ENCODE measurements at places on chromosomes 13 and 19.

DNA sequence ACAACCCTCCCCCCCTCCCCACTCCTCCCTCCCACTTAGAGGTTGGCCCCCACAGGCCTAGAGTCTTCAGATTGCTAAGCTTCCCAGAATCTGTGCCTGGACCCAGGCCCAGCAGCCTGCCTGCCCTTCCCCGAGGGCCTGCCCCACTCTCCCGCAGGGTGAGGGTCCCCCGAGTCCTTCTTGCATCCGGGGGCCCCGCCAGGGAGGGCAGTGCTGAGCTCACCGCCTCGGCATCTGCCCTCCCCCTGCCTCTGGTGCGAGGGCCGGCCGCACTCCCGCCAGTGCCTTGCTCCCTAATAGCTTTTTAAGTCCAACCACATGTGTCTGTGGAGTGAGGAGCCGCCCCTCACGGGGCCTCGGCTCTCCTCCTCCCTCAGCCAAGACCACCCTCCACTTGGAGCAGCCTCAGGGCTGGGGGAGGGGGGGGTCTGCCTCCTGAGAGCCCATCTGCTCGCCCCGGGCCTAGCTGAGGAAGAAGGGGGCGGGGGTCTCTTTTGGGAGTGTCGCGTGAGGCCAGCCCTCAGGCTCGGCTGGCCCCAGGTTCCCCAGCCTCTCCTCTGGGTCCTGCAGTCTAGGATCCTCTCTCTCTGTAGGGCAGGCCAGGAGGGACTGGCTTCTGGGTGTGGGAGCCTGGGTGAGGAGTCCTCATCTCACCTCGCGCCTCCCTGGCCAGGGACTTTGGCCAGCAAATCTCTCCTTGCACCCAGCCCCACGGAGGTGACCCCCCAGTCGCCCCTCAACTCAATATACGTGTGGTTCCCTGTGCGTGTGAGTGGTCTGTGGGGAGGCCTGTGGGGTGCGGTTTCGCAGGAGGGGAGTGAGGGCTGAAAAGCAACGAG is 47.2 kb downstream of the LYL1 start:
- DNase-seq, result no peak

- no peak for DNase-seq
Measured at GRCh38 chr13:71799324-71799723, 67.7 kb downstream of the DACH1 start.

DNA sequence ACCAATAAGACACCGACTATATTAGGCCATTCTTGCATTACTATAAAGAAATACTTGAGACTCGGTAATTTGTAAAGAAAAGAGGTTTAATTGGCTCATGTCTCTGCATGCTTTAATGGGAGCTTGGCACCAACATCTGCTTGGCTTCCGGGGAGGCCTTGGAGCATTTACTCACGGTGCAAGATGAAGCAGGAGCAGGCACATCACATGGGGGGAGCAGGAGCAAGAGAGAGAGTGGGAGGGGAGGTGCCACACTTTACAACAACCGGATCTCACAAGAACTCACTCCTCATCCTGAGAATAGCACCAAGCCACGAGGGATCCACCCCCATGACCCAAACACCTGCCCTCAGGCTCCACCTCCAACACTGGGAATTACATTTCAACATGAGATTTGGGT is 224.8 kb downstream of the KLF5 start:
- DNase-seq, result no peak

DNA sequence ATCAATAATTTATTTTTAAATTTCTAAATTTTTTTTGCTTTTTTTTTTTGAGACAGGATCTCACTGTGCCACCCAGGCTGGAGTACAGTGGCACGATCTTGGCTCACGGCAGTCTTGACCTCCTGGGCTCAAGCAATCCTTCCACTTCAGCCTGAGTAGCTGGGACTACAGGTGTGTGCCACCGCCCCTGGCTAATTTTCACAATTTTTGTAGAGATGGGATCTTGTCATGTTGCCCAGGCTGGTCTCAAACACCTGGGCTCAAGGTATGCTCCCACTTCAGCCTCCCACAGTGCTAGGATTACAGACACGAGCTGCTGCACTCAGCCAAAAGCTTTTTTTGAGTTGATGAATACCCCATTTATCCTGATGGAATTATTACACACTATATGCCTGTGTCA is 50.8 kb downstream of the DPY19L3 start:
- DNase-seq, result no peak

DNA sequence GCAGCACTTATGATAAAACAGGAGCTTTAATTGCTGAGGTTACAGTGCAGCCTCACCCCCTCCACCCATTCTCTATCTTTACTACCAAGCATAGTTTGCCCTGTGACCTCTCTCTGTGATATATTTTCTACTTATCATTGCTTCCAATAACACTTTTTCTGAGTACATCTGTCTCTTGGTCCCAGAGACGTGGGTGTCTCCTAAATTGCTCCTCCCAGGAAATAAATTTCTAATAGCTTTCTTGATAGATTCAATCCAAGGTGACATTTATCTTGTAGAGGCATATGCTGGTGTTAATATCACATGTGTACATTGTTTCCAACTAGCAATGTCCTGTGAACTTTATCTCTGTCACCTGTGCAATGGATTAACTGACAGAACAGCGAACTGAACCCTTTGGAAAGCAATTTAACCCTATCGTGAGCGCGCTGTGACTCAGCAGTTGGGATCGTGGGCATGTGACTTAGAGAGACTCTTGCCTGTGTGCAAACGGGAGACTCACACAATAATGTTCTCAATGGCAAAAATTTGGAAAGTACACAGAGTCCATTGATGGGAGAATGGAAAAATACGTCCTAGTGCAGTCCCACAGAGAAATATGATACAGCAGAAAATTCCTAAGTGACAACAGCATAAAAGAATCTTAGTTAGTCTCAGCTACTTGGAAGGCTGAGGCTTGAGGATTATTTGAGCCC is 7.0 kb upstream of the MAP2K2 start:
- DNase-seq, result no peak

DNA sequence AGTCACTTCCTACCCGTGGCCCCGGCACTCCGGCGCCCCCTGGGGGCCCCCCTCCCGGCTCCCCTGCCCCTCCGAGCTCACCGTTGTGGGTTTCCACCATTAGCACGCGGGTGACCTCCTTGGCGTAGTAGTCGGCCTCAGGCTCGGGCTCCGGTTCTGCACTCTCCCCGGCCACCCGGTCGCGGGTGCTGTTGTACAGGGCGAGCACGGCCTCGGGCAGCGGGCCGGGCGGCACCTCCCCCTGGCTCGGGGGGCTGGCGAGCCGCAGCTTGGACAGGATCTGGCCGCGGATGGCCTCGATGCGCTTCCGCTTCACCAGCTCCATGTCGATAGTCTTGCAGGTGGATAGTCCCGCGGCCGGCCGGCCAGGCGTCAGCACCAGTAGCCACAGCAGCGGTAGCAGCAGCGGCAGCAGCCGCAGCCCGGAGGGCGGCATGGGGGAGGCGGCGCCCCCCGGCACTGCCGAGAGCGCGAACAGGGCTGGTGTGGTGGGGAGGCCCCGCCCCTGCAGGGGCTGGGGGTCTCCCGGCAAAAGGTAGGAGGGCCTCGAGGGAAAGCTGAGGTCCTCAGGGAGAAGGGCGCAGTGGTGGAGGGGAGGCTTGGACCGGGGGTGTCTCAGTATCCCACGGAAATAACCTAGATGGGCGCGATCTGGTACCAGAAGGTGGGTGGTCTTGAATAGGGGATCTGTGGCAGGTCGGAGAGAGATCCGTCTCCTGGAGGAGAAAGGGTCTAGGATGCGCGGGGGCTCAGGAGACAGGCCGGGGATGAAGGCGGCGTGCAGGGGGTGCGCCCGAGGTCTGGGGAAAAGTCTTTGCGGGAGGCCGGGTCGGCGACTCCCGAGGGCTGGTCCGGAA is 885 bp downstream of the TGFB1 start:
- peak; percentile 83 for DNase-seq

- DNase-seq, result no peak
Measured at GRCh38 chr13:24694907-24695306, 14.7 kb downstream of the ATP12A start.

DNA sequence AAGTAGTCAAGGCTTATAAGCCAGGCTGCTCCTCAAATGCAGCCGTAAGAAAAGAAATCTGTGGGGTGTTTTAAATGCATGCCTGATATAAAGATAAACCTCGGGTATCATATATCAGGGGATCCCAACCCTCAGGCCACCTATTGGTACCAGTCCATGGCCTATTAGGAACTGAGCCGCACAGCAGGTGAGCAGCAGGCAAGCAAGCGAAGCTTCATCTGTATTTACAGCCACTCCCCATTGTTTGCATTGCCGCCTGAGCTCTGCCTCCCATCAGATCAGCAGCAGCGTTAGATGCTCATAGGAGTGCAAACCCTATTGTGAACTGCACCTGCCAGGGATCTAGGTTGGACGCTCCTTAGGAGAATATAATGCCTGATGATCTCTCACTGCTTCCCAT is 233.5 kb upstream of the SERP2 start:
- no peak for DNase-seq

DNA sequence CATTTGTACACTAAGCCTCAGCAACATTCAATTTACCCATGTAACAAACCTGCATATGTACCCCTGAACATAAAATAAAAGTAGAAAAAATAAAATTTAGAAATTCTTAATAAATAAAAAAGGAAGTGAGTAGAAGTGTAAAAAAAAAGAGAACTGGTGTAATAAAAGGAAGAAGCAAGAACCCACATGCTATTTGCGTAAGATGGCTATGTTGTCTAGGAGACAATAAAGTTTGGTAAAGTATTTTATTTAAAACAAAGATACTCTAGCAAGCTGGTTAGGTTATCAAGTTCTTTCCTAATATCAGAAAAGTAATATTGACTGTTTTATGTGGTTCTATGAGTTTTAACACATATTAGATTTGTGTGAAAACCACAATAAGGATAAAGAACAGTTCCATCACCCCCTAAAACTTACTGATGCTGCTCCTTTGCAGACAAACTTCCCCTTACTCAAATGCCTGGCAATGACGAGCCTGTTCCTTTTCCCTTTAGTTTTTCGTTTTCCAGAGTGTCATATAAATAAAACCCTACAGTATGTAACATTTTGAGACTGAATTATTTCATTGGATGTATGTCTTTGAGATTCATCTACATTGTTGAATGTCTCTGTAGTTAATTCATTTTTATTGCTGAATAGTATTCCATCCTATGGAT is 98.9 kb downstream of the TNFSF13B start:
- DNase-seq, result no peak

GRCh38 chr13:26406791-26407190 is 150.7 kb upstream of the WASF3 start:
- DNase-seq, result no peak

- DNase-seq, result no peak
Measured at GRCh38 chr13:40874138-40874779, 84.8 kb downstream of the SLC25A15 start.

DNA sequence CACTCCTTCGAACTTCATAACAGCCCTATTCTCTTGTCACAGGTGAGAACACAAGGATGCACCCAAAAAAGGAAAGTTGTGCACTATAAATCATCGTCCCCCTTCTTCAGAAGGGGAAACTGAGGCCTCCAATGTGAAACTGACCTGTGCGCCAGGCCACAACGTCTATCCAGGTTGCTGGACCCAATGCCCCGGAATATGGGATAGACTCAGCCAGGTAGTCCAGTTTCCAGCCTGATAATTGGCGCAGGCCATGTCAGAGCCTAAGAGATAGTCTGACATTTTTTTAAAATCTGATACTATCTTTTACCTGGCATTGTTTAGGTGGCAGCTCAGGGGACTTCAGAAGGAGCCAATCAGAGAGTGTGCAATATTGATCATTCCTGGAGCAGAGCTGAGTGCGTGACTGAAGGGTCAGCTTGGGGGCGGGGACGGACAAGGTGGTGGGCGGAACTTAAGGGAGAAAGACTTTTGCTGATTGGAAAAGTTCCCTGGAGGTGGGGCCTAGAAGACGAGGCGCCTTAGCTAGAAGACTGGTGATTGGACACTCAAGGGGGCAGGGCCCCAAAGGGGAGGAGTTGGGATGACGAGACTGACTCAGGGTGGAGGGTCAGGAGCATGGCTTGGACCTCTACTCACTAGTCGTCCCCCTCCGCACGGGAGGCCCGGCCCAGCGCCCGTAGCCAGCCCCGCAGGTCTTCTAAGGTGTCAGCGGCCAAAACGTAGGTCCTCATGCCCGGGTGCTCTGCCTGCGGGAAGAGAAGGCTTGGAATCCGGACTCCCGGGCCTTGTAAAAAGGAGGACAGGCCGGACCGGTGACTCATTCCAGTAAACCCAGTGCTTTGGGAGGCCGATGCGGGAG is 8.5 kb downstream of the PLEKHA4 start:
- DNase-seq, result peak; percentile 51

DNA sequence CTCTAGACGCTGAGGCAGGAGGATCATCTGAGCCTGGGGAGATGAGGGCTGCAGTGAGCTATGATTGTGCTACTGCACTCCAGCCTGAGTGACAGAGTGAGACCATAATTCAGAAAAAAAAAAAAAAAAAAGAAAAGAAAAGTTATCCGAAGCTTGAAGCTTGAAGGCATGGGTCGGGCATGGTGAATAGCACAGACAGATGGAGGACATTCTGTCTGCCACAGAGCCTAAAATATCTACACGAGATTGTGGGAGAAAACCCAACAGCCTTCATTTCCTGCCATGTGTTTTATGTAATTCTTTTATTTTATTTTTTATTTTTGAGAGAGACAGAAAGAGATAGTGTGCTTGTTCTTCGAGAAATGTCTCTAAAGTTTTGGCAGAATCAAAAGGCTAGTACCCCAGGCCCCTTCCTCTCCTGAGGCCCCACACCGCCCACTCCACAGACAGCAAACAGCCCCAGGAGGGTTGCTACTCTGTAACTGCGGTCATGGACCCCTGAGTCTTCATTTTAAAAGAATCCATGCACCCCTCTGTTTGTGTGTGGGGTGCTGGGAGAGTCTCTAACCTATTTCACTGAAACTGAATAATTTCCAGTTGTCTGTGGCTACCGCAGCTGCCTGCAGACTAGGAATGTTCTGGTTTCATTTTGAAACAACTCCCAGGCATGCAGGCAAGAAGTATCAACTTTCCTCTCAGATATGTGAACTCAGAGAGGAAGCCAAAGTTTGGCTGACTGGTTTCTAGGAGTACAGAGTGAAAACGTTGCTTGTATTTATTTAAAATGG is 38.4 kb upstream of the RCBTB2 start:
- no peak for DNase-seq

DNA sequence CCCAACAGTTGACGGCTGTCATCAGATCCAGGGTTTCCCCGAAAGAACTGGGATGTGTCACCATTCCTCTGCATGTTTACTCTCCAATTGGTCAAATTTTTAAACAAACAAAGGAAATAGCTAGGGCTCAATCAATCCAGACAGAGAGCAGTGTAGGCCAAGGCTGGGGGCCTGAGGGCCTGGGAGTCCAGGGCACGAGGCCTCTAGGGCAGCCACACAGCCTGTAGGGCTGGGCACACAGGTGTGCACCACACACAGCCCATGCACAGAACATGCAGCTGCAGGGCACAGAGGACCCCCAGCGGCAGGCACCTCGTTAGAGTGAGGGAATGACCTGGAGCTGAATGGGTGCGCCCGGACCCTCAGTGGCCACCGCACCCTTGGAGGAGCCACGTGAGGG is 9.5 kb downstream of the MIER2 start:
- DNase-seq, result no peak

- DNase-seq, result no peak
Measured at GRCh38 chr19:5466072-5466471, 10.9 kb downstream of the ZNRF4 start.

DNA sequence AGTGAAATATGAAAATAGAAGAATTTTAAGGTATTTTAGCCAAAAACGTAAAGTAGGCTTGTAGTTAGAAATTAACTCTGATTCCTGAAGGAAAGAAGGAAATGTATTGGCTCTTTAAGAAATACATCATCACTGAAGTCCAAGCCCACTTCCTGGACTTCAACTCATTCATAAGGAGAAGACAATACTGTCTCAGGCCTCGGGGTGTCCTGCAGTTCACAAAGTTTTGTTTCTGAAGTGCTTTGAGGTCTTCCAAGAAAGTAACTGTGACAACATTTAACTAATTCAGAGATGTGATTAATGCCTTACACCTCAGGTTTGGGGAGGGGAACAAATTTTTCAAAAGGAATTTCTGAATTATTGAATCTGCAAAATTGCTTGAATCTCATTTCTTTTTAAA is 65.8 kb upstream of the STARD13 start:
- DNase-seq, result no peak
